ENCODE measurements at places on chromosomes 4 and X.

GRCh38 chr4:98838977-98839618 is 89.8 kb downstream of the EIF4E start:
- no peak for DNase-seq

- DNase-seq: no peak
These were observed 502 bp downstream of the HNRNPDL start for GRCh38 chr4:82429728-82430192.

- no peak for DNase-seq
These were observed 801.9 kb downstream of the TECRL start for GRCh38 chr4:63607169-63607872.

DNA sequence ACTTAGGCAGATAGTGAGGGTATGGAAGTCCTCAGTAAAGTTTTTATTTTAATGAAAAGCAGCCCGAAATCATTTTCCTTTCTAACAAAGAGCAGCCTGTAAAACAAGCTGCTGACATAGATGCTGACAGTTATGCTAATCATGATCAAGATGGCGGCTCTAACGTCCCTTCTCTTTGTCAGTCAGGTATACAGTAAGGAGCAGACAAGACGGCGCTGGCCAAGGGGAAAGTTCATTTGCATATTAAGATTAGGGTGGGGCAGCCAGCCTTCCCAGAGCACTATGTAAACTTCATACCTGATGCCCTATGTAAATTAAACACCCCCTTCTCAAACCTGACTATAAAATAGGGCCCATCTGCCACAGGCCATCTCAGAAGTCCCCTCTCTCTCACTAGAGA is 76.9 kb downstream of the MAGEB10 start:
- no peak for DNase-seq

DNA sequence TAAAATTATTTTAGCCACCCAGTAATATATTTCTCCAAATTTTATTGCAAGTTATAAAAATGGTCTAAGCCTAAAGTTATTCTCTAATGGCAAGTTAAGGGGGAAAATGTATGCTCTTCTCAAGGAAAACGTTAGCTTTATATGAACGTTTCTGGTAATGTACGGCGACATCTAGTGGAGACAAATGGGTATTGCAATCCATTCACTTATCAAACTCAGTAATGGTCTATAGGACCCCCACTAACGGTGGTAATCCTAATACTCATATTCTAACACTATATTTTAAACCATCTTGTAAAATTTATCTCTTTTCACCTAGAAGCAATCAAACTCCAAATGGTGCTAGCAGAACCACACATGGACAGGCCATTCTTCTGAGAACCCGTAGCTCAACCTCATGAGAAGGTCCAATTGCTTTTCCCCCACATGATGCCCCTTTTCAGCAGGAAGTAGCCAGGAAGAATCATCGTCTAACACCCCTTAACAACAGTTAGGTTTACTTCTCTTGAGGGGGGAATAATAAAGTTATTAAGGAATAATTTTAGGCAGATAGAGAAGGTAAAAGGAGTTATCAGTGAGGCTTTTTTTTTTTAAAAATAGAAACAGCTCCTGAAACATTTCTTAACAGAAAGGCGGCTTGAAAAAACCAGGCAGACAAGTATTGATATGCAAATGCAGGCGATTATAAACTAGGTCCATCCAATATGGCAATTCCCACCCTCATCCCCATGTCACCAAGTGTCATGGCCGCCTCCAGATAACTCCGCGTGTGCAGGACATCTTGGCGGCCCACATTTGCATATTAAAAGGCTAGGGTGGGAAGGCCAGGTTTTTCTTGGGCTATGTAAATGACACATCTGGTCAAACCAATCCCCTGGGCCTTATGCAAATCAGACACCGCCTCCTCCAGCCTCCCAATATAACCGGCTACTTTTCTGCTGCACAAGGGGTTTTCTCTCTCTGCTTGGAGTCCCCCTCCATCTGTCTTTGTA is 35.0 kb downstream of the NUDT11 start:
- DNase-seq: no peak
